Activated naive CD4-positive, alpha-beta T cell treated with anti-CD3 and anti-CD28 coated beads for 36 hours (primary cell): ENCODE measurements at places on chromosomes 12 and 14. TPM values are rescaled to one million over a fixed set of nuclear protein-coding genes. Genes with fewer than 3 reads are reported as not detected.

TMEM132C gene
- not detected for total RNA-seq

GRCh38 chr12:108065069-108065468, 64.0 kb upstream of the WSCD2 start:
- no peak for DNase-seq
- no peak overlapping the region for H3K4me3 ChIP-seq
- H3K27ac ChIP-seq: no peak overlapping the region
- no peaks in the 10 kb centered on the region for H3K4me1 ChIP-seq
- H3K36me3 ChIP-seq: no peaks in the 10 kb centered on the region

GRCh38 chr12:67280572-67280971, 11.4 kb downstream of the CAND1 start:
- no peak overlapping the region for H3K27ac ChIP-seq
- peaks cover 60% of the 10 kb centered on the region for H3K4me1 ChIP-seq
- no peak overlapping the region for H3K4me3 ChIP-seq
- H3K36me3 ChIP-seq: peaks cover 31% of the 10 kb centered on the region
- DNase-seq: no peak
- no peaks in the 10 kb centered on the region for H3K27me3 ChIP-seq

GRCh38 chr14:21921453-21921852, 247.8 kb upstream of the OR4E1 start:
- no peak for DNase-seq
- H3K27me3 ChIP-seq: no peaks in the 10 kb centered on the region
- peaks cover 69% of the 10 kb centered on the region for H3K4me1 ChIP-seq
- no peaks in the 10 kb centered on the region for H3K36me3 ChIP-seq

GRCh38 chr12:118371321-118372282, 1.1 kb downstream of the TAOK3 start:
- peak; percentile 13 for DNase-seq
- peaks cover 36% of the 10 kb centered on the region for H3K4me1 ChIP-seq
- H3K4me3 ChIP-seq: peak overlapping the region; percentile 95
- no peaks in the 10 kb centered on the region for H3K27me3 ChIP-seq
- no peak overlapping the region for H3K27ac ChIP-seq
- no peaks in the 10 kb centered on the region for H3K36me3 ChIP-seq

- no peaks in the 10 kb centered on the region for H3K27me3 ChIP-seq
- H3K4me1 ChIP-seq: peaks cover 8% of the 10 kb centered on the region
- no peak for DNase-seq
- no peak overlapping the region for H3K27ac ChIP-seq
- peaks cover 5% of the 10 kb centered on the region for H3K36me3 ChIP-seq
These were observed 1030.6 kb downstream of the VRK1 start for GRCh38 chr14:97827746-97828145.

- DNase-seq: peak; percentile 49
- peaks cover 1% of the 10 kb centered on the region for H3K36me3 ChIP-seq
- no peaks in the 10 kb centered on the region for H3K27me3 ChIP-seq
- H3K27ac ChIP-seq: no peak overlapping the region
- H3K4me1 ChIP-seq: no peaks in the 10 kb centered on the region
- no peak overlapping the region for H3K4me3 ChIP-seq
These were observed 82.0 kb downstream of the CATSPERB start for GRCh38 chr14:91649930-91650329.

GRCh38 chr12:46832130-46832704, 6.4 kb upstream of the SLC38A4 start:
- H3K36me3 ChIP-seq: no peaks in the 10 kb centered on the region
- peaks cover 51% of the 10 kb centered on the region for H3K27me3 ChIP-seq
- H3K27ac ChIP-seq: no peak overlapping the region
- no peak for DNase-seq
- peak overlapping the region; percentile 59 for H3K4me3 ChIP-seq

DNA sequence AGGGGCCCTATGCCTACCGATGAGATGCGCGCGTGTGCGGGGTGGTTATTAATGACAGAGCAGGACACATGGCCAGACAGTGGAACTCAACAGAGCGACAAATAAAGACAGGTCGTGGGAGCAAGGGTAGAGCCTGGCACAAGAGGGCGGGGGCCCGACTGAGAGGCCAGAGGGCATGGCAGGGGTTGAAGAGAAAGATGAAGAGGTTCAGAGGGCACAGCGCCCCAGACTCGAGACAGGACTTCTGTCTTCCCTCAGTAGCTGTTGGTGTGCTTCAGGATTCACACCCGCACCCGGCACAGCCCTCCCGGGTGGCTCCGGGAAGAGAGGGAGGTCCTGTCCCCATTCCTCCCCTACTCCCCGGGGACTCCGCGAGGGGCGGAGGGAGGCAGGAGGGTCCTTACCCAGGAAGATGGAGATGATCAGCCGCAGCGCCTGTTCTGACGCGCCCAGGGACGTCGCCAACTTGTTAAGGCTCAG, 366 bp downstream of the LPCAT3 start:
- no peaks in the 10 kb centered on the region for H3K27me3 ChIP-seq
- H3K36me3 ChIP-seq: peaks cover 5% of the 10 kb centered on the region
- H3K27ac ChIP-seq: peak overlapping the region; percentile 92
- peaks cover 38% of the 10 kb centered on the region for H3K4me1 ChIP-seq
- H3K4me3 ChIP-seq: peak overlapping the region; percentile 94
- DNase-seq: peak; percentile 46

GRCh38 chr12:54526812-54527630, 22.4 kb upstream of the PDE1B start:
- no peaks in the 10 kb centered on the region for H3K27me3 ChIP-seq
- peak; percentile 72 for DNase-seq
- H3K4me1 ChIP-seq: peaks cover 22% of the 10 kb centered on the region
- H3K4me3 ChIP-seq: no peak overlapping the region
- H3K27ac ChIP-seq: peak overlapping the region; percentile 46

DNA sequence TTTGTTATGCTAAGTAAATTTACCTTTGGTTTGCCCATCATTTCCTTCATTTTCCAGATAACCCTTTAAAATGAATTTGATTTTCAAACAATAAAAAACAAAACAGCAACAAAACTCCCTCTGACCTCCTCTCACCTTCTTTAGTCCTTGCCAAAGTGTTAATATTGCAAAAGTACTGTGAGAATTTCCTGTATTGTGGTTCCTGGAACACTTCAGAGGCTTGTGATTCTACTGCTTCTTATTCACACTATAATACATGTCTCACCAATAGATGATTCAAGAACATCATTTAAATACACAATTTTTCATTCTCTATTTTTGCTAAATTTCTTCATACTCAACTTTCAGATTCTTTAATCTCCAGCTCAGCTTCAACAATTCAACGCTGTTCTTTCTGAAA, at the start of gene KLRD1:
TSS of gene KLRD1 (plus strand) at position 241 of the 400 bp plus-strand sequence. CDS start 208 bp downstream, outside the sequence.
- H3K27ac ChIP-seq: no peak within 1 kb of the TSS
- no peak for DNase-seq
- H3K4me3 ChIP-seq: no peak within 1 kb of the TSS
- H3K4me1 ChIP-seq: peaks cover 33% of the 10 kb centered on the region
- H3K27me3 ChIP-seq: peaks cover 6% of the 10 kb centered on the region

- H3K4me1 ChIP-seq: no peaks in the 10 kb centered on the region
- H3K27ac ChIP-seq: no peak overlapping the region
- peaks cover 2% of the 10 kb centered on the region for H3K27me3 ChIP-seq
- no peak overlapping the region for H3K4me3 ChIP-seq
These were observed 206.3 kb upstream of the NOS1 start for GRCh38 chr12:117567644-117568216.
